ENCODE measurements at places on chromosomes 2 and 18.

DNA sequence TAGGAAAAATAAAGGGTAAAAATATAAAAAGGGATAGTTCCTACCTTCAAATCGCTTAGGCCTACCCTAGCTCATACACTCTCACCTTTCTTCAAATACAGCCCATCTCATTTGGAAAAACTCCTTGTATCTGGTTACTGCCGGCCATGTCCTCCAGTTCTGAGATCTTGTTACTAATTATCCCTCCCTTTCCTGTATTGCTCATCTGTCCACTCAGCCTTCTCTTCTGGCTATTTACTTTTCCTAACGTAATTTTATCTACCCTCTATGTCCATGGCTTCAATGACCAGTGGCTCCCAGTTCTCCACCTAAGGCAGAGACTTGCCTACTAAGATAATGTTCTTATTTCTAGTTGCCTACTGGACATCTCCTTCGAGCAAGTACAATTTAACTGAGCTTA, 342.9 kb upstream of the ACVR2A start:
- DNase-seq: no peak

DNA sequence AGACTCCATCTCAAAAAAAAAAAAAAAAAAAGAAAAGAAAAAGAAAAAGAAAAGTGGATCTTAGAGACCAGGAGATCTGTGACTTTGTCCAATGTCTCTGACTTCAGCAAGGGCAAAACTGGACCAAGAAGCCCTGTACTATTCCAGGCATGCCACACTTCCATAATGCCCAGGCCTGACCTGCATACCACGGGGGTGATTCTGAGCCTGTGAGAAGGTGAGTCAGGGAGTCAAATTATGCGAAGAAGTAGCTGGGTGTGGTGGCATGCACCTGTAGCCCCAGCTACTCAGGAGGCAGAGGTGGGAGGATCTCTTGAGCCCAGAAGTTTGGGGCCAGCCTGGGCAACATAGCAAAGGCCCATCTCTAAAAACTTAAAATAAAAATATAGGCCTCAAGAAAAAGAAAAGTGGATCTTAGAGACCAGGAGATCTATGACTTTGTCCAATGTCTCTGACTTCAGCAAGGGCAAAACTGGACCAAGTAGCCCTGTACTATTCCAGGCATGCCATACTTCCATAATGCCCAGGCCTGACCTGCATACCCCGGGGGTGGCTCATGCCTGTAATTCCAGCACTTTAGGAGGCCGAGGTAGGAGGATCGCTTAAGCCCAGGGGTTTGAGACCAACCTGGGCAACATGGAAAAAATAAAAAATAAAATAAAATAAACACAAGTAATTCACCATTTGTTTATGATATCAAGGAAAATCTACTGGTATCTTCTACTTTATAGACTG, 12.2 kb upstream of the PUM2 start:
- no peak for DNase-seq

GRCh38 chr2:219638948-219639755, 11.7 kb downstream of the SLC4A3 start:
- DNase-seq: no peak

GRCh38 chr2:238728330-238729260, 119.3 kb upstream of the TWIST2 start:
- DNase-seq: peak; percentile 73
